ENCODE measurements at places on chromosomes 11 and 22. TPM values are rescaled to one million over a fixed set of nuclear protein-coding genes. Genes with fewer than 3 reads are reported as not detected.

The CDC42EP1 gene
- total RNA-seq: 31.8 TPM

The TYR gene
- not detected for total RNA-seq

The F2 gene
- total RNA-seq: not detected

The HBB gene
- total RNA-seq: not detected

The SPON1 gene
- 1.3 TPM for total RNA-seq

The KRTAP5-2 gene
- total RNA-seq: 2.9 TPM

- no peak for ATAC-seq
Observed at GRCh38 chr11:102004220-102004619, 43.0 kb upstream of the CFAP300 start.

- no peak for ATAC-seq
Observed at GRCh38 chr11:110829873-110830272, 117.6 kb upstream of the ARHGAP20 start.

DNA sequence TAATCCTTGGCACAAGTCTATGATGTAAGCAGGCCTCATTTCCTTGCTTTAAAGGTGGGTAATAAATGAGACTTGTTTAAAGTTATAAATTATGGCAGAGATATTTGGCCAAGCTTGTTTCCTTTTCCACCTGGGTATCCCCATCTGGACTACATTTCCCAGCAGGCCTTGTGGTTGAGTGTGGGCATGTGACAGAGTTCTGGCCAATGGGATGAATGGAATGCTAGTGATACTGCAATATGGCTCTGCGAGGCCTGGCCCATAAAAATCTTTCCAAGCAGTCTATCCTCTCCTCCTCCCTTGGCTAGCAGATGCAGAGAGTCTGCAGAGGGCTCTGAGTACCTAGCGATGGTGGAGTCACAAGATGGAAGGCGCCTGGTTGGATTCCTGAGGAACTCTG is 102.5 kb downstream of the TIMP3 start:
- ATAC-seq: peak; percentile 59
